ENCODE measurements at places on chromosomes 13 and 19.

GRCh38 chr19:21823224-21823623, 12.8 kb downstream of the ZNF43 start:
- ATAC-seq = no peak

GRCh38 chr19:28463493-28464053, 749.4 kb downstream of the UQCRFS1 start:
- ATAC-seq = peak; percentile 41

DNA sequence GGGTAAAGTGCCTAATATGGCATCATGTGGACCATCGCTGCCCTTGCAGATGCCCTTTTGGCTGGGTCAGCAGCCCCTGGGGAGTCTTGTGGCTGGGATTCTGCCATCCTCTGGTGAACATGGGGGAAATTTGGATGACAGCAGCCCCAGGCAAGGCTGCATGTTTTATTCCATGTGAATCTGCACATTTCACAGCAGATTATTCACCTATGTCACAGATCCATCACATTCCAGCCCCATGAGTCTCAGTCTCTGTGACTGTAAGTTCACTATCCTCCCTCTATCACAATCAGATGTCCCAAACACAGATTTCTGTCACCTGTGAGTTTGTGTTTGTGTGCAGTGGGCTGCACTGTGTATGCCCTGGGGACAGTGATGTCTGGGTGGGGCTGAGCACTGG, 36.8 kb upstream of the PSG9 start:
- ATAC-seq = no peak

DNA sequence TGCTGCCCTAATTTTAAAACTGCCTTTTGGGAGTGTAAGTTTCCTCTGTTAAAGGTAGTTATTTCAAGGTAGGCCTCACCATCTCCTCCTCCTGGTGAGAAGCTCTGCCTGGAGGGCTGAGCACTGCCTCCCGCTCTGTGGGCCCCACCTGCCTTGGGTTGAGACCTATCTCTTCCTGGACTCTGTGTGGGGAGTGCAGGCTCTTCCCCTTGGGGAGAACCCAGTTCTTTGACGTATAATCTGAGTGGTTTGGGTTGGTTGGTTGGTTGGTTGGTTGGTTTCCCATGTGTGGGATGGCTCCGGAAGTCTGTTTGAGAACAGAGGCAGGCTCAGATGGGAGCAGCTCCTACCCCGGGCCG, 39.1 kb downstream of the ACTN4 start:
- ATAC-seq = no peak

- ATAC-seq = no peak
Observed at GRCh38 chr19:53596056-53596455, 35.7 kb upstream of the DPRX start.

GRCh38 chr13:51907040-51907732, 45.4 kb downstream of the CCDC70 start:
- ATAC-seq = no peak

Measured in motor neuron (in vitro differentiated cells).